ENCODE measurements at places on chromosomes 2 and 18.

GRCh38 chr2:58131191-58132011 lies 84.8 kb downstream of the VRK2 start:
- no peak for DNase-seq

GRCh38 chr2:220811115-220811514 lies 761.0 kb downstream of the EPHA4 start:
- no peak for DNase-seq

DNA sequence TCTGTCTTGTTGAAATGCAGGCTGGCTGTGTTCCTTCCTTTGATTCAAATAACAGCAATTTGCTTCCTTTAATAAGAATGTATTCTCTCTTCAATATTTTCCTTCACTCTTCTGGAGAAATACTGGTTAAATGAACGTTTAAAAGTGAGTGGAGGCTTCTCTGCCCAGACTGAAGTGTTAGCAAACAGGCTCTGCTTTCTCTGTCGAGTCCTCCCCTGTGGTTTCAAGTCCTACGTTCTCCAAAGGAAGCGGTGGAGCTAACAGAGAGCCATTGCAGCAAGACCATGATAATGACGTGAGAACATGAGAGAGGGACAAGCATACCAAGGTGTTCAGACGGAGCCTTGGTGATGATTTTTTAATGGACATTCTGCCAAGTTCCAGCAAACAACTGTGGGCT lies 26.2 kb upstream of the PID1 start:
- DNase-seq = no peak

GRCh38 chr2:65275141-65275915 lies 47.7 kb downstream of the ACTR2 start:
- no peak for DNase-seq
